ENCODE measurements at places on chromosomes 3 and 15.

GRCh38 chr3:54641226-54642014, 286.4 kb downstream of the LRTM1 start:
- DNase-seq, result no peak

DNA sequence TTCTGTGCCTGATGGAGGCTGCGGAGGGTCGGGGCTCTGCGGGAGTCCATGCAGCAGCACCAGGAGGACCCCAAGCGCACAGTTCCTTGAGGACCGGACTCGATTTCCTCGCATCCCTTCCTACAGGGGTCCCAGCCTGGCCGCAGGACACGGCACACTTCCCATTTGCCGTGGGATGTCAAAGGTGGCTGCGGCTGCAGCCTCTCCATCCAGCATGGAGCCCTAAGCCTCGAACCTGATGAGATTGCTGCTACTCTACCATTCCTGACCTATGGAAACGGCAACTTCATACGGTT, 40.6 kb downstream of the RGMA start:
- no peak for DNase-seq

GRCh38 chr3:129371041-129371826, 57.2 kb downstream of the EFCAB12 start:
- no peak for DNase-seq

DNA sequence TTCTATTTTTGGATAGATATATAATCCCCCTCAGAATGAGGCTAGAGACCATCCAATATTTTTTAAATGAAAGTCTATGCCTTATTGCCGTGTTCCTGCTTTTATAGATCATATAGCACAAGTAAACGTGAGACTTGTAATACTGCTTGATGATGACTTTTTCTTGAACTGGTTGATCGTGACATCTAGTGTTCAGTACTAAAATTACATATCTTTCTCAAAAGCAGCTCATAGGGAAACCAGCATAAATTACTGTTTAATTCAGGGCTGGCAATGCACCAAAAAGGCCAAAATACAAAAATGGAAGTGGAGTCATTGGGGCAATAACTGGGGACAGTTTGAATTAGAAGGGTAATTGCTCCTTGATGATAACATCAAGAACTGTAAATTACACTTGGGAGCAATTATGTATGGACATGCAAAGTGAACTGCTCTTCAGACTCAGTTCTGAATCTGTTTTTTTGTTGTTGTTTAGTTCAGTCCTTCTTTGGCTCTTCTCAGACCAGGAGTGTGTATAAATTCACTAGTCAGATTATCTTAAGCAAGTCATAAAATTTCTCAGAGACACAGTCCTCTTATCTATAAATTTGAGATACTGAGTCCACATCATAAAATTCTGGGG, 325.3 kb downstream of the THSD4 start:
- DNase-seq, result no peak

DNA sequence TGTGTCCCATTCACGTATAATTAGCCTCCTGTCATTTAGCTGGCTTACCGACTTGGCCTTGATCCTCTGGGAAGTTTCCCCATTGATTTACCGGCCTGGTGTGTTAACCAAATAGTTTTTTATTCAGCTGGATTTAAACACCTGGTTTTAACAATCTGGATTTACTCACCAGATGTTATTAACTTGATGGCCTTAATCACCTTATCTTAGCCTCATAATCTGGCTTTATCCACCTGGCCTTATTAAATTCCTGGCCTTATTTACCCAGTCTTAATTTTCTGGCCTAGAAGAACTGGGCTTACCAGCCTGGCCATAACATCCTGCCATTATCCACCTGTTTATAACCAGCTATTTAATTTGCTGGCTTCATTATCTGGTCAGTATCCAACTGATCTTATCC, 89.9 kb downstream of the IL12A start:
- no peak for DNase-seq

DNA sequence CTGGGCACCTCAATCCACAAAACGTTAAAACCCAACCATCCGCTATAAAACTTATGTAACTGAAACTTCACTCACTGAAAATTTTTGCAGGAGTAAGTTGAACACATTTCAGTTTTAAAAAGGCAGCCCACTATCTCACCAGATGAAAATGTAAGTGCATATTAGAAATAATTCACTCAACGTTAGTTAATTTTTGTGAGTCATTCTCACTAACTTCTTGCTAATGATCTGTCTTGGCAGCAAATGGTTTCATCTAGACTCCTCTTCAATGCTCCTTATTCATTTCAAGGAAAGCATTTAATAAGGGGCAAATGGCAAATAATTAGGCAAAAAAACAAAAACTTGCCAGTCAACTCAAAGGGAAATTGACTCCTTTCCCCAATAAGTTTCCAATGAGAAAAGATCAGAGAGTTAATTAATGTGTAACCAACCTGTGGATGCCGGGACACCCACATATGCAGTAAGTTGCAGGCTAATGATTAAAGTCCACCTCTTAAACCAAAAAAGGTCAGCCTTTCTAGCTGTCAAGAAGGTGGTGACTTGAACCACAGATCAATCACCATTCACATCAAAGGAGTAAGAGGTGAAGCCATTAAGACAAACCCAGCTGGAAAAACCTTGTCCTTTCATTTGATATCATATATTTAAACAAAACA, 22.9 kb upstream of the PRICKLE2 start:
- no peak for DNase-seq

- no peak for DNase-seq
Measured at GRCh38 chr3:37093481-37093880, 80.9 kb downstream of the LRRFIP2 start.

All from ecto neural progenitor cell (in vitro differentiated cells).